ENCODE measurements at places on chromosomes 3 and 15.
A peak's percentile ranks its signal among the peaks of the same experiment; 100 is the strongest.

GRCh38 chr3:82044930-82045705 is 283.7 kb upstream of the GBE1 start:
- DNase-seq: no peak

- DNase-seq: peak; percentile 68
These were observed 440.7 kb downstream of the MAGI1 start for GRCh38 chr3:65597952-65598413.

GRCh38 chr3:175670557-175670956 is 811.4 kb downstream of the NAALADL2 start:
- DNase-seq: no peak

DNA sequence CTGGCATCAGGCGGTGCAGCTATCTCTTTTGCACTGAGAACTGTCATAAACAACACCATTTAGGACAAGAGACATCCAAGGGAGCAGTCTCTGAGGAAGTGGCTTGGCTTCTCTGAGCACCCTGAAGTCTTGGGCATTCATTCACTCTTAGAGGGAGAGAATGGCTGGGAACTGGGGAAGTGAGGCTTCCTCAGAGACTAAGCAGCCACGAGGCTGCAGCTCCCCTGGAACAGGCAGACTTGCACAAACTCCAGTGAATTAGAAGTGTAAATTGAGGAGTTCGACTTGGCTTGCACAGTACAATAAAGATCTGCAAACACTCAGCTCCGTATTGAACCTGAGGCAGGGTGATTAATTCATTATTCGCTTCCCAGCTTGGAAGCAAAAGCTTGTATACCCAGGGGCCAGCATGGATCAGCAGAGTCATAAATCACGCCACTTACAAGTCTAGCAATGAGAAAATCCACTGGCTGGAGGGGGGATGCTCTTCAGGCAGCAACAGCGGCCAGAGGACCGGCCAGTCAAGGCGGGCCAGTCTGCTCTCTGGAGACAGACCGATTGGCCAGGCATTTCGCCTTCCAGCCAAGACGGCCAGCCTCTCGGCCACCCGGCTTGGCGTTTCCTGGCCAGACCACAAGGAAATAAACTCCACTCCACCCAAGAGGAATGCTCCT is 118.8 kb upstream of the ADPGK start:
- no peak for DNase-seq

DNA sequence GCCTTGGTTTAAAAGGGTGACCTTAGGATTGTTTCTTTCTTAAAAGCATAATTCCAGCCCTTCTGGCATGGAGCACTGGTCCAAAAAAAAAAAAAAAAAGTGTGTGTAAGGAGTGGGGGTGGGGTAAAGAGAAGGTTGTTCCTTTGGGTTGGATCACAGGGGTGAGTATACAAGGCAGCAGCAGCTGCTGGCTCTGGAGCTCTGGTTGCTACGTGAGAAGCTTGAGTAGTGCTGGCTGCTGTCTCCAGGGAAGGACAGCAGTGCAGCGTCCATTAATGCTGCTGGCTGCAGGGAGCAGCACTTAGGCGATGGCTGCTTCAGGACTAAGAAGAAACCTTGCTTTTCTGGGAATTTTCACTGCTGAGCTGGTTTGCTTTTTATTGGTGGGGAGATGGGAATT is 2.3 kb downstream of the SETD5 start:
- no peak for DNase-seq

DNA sequence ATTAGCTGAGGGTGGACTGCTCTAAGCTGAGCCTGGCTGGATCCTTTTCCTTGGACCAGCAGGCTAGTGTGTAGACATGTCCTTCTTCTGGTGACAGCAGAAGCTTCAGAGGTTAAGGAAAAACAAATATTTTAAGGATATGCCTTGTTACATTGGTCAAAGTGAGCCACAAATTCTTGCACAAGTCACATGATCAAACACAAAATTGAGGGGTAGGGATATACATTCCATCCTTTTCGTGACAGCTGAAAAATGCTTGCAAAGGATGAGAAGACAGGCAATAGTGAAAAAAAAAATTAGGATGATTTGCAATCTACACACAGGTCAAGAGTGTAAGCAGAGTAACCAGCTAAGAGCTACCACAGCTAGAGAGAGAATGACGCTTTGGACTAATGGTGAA is 21.1 kb upstream of the OXTR start:
- DNase-seq: no peak

GRCh38 chr3:24196526-24196925 is 251.4 kb downstream of the NR1D2 start:
- no peak for DNase-seq

- DNase-seq: no peak
These were observed 29.5 kb downstream of the LINS1 start for GRCh38 chr15:100572362-100572983.

DNA sequence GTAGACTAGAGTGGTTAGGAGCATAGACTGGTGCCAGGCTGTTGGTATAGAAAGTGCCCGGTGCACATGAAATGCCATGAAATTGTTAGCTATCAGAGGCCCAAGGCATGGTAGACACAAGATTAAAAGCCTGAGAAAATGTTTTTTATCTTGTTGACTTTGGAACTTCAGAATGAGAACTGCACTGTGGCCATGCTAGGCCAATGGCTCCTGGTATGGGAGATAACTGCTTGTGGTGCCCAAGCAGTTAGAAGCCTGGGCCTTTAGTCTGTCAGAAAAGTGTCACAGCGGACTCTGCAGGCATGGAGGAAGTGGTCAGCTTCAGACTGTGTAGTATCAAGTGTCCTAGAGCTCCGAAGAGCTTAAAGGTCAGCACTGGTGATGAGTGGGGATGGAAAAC is 11.9 kb downstream of the FYCO1 start:
- DNase-seq: no peak

DNA sequence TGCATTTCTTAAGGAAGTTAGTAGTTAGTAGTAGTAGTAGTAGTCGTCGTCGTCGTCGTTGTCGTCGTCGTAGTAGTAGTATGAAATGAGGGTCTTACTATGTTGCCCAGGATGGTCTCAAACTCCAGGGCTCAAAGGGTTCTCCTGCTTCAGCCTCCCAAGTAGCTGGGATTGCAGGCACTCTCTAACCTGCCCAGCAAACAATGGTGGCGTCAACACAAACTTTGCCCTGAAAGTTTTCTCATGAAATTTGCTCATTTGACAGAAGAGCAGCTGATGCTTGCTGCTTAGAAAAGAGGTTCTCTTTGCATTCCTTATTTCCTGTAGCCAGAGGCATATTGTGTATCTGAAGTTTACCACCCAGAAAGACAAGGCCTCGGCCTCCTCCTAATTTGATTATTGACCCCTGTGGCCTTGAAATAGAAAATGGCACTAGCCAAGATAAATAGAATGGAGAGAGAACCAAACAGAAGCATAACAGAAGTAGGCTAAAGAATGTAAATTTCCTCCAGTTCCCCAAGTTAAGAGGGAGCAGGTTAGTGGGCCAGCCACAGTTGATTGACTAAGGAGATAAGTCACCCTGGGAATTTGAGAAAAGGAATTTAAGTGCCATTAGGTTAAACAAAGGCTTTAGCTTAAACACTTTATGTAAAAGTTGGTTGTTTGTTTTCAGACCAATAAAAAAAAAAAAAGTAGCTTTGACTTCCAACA is 166.2 kb upstream of the ROBO2 start:
- DNase-seq: no peak

- DNase-seq: no peak
These were observed 34.7 kb upstream of the TUBGCP5 start for GRCh38 chr15:23073890-23074646.

Data from iPS DF 6.9 (cell line).